ENCODE measurements at places on chromosomes 3 and 15. TPM values are rescaled to one million over a fixed set of nuclear protein-coding genes. Genes with fewer than 3 reads are reported as not detected.

The NRROS gene
- 0.04 TPM for total RNA-seq

The CPLX3 gene
- not detected for total RNA-seq

The GOLGA6B gene
- total RNA-seq: not detected

The NUDT16 gene
- total RNA-seq: 11.1 TPM

The PLSCR5 gene
- total RNA-seq: not detected

The FMN1 gene
- total RNA-seq: 0.38 TPM

The DCLK3 gene
- not detected for total RNA-seq

The TTLL13 gene
- total RNA-seq: 0.09 TPM

The GLCE gene
- 17.2 TPM for total RNA-seq

The TGM4 gene
- total RNA-seq: 0.39 TPM
